ENCODE measurements at places on chromosomes 3 and 15.

GRCh38 chr3:129375099-129375498 lies 53.3 kb downstream of the EFCAB12 start:
- DNase-seq, result no peak

- DNase-seq, result no peak
These were observed 34.1 kb upstream of the POLG start for GRCh38 chr15:89368566-89369223.

GRCh38 chr3:173275740-173276139 lies 121.8 kb upstream of the NLGN1 start:
- DNase-seq, result no peak

DNA sequence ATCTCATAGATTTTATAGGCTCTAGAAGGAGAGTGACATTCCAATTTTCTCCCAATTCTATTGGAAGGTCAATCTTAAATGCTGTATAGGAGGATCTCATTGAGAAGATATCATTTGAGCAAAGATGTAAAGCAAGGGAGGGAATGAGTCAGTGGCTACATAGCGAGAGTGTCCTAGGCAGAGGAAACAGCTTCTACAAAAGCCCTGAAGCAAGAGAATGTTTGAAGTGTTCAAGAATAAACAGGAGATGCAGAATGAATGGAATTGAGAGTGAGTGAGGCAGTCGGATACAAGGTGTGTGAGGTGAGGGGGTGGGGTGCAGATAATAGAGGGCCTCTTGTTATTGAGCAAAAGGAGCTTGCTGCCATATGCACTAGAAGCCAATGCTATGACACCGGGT lies 545.9 kb downstream of the IGSF11 start:
- DNase-seq, result no peak

GRCh38 chr3:102129760-102130608 lies 280.7 kb downstream of the NFKBIZ start:
- no peak for DNase-seq

DNA sequence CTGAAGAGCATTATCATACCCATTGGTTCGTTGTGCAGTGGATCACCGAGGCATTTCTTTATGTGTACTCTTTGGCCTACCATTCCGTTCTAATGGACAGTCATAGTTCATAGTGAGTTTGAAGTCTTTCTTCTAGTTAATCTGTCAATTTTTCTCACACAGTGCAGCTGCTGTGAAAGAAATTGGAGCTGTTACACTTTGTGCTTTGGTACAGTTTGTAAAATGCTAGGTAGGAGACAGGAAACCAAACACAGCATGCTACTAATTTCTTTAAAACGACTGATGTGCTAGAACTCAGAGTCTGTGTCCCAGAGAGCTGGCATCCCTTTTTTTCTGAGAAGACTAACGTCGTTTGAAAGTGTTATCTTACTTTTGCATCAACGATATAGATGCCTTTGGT lies 218.9 kb downstream of the CNTN4 start:
- DNase-seq, result no peak

GRCh38 chr3:123448536-123449101 lies at the start of gene ADCY5:
Gene ADCY5, minus strand, starts transcription at chr3:123449090. Its CDS starts 545 bp downstream, at chr3:123448545.
- DNase-seq, result no peak

GRCh38 chr3:56796202-56796601 lies 5.5 kb downstream of the ARHGEF3 start:
- no peak for DNase-seq

GRCh38 chr3:187799942-187800641 lies 54.8 kb upstream of the BCL6 start:
- no peak for DNase-seq

DNA sequence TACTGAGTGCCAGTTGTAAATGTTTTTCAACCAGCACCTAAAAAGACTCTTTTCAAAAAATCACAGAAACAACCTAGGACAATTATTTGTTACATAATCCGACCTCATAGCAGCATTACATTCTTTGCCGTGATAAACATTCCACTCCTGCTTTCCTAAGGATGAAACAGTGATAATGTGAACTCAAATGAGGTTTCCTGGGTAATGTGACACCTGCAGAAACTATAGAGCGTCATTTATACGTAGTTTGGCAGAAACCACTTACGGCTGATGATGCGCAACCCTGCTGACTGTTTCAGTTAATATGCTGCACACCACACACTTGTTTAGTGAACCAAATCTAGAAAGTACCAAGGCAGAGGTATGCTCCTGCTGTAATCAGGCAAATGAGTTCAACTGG lies 55.8 kb downstream of the SEMA6D start:
- no peak for DNase-seq

DNA sequence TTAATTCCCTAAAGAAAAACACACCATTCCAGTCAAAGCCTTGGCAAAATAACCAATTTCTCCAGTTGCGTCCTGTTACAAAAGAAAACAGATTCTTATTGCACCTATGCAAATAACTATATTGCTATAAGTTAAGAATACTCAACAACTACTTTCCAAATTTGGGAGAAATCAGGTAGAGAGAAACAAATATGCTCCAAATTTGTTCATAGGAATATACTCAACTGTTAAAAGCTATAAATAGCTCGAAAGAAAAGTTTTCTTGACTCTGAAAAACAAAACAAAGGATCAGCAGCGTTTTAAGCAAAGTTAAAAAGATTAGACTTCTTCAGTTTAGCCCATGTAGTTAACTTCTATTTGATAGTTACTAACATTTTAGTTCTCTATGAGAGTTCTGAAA lies 20.1 kb upstream of the SKIL start:
- no peak for DNase-seq

DNA sequence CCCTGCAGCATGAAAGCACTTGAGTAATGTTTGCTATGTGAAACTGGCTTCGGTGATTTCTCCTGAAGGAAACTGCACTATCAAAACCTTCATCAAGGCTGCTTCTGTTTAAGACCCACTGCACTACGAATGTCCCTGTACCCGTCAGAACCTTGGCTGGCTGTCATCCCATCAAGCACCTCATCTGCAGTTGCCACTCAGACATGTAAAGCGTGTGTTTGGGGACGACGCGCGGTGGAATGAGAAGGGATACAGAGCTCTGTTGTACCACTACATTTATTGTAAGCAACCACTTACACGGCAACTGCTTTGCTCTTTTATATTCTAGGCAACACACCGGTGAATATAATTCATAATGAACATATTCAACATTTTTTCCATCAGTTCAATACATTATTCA lies 147.6 kb downstream of the TIGIT start:
- no peak for DNase-seq

GRCh38 chr3:130242850-130243569 lies 102.5 kb upstream of the COL6A5 start:
- no peak for DNase-seq

- DNase-seq, result no peak
These were observed 879 bp upstream of the EIF5A2 start for GRCh38 chr3:170909129-170909903.

GRCh38 chr3:185558395-185558794 lies 6.0 kb upstream of the LIPH start:
- no peak for DNase-seq

DNA sequence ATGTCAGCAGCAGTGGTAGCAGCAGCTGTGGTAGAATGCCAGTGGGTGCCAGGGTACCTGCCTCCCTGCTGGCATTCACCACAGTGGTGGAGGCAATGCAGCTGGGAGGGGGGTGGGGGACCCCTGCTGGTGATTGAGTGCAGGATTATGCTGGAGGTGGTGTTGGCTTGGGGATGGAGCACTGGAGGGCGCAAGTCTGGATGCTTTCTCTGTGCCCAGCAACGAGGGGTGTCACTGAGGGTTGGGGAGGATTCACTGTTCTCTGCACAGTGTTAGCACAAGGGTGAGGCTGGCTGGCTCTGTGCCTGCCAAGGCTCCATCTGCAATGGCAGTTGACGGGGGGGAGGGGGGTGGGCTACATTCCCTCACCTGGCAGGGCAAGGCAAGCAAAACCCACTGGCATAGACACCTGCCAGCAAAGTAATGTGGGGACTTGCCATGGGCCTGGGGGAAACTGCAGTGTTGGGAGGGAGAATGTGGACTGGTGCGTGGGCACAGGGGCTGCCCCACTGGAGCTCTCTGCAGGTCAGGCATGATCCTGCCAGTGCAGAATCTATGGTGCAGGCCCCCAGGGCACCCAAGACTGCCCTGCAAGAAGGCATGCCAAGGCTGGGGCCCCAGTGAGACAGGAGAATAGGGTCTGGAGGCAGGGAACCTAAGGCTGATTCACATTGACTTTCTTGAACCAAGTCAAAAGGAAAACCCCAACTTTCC lies 64.3 kb downstream of the MINDY4B start:
- DNase-seq, result no peak

DNA sequence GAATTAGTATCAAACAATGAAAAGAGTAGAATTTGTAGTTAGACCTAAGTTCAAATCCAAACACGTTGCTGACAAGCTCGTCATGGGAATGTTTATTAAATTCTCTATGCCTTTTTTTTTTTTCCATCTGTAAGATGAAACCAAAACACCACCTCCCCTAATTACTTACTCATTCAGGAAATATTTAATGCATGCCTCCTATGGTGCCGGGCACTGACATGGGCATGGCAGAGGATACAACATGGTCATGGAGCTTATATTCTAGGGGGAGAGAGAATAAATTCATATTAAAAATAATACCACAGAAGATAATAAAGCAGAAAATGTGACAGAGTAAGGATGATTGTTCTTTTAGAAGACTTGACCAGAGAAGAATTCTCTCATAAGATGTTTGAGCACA lies 215.8 kb downstream of the RYR3 start:
- no peak for DNase-seq

DNA sequence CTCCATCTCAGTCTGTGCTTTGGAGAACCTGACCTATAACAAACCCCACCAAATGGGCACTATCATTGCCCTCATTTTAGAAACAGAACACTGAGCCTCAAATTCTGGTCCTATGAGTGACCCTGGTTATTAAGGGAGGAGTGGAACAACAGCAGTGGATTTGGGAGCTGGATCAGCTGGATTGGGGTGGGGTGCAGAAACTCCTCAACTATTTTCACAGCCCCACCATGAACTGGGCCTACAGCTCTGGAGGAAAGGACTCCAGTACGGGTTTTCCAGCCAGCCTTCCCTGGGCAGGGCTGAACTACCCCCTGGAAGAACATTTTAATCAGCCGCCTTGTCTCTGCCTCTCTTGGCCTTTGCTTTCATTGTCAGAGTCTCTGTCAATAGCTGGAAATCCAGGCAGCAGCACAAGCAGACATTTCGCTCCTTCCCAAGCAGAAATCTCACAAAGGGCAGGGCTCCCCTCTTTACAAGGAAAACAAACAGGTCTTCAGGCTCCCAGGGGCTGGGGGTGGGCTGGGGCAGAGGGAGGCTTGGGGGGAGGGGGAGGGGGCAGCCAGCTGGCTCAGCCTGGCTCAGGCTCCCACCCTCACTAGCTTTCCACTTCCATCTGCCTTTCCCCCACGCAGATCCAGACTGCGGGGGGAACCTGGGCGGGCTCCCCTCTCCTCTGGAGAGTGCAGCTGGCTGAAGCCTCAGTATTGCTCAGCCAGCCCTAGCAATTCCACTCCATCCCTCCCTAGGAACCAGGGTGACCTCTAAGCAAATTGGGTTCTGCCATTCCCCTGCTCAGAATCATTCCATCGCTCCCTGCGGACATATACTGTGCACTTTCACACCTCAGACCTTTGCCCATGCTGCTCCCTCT lies 13.7 kb upstream of the TLE3 start:
- peak; percentile 65 for DNase-seq

- DNase-seq, result no peak
These were observed 77.5 kb downstream of the IGF1R start for GRCh38 chr15:98725874-98726273.

DNA sequence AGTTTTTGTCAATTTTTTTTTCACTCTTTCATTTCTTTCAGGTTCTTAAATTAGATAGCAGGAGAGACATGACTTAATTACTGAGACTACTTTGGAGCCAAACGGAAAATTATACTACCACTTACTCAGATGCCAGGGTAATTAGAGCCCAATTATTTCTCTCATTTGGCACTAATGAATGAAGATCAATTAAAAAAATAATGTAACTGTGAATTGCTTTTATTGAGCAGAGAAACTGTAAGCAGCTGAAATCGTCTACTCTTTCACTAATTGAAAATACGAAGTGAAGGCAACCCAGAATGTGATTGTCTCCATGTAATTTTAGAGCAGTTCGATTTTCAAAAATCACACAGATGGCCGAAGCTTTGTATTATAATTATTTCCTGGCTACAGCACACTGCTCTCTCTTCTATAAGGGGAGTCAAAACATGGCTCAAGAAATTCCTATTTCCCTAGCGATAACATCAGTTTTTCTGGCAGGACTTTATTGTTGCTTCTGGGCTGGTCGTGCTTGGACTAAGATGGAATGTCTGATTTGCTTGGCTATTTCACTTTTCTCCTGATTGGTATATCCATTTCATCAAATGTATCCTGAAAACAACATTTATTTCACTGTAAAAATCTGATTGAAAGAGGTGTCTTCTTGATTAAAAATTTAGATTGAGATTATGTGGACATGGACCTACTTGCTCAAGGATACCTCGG lies 55.8 kb upstream of the PDZRN3 start:
- DNase-seq, result no peak

DNA sequence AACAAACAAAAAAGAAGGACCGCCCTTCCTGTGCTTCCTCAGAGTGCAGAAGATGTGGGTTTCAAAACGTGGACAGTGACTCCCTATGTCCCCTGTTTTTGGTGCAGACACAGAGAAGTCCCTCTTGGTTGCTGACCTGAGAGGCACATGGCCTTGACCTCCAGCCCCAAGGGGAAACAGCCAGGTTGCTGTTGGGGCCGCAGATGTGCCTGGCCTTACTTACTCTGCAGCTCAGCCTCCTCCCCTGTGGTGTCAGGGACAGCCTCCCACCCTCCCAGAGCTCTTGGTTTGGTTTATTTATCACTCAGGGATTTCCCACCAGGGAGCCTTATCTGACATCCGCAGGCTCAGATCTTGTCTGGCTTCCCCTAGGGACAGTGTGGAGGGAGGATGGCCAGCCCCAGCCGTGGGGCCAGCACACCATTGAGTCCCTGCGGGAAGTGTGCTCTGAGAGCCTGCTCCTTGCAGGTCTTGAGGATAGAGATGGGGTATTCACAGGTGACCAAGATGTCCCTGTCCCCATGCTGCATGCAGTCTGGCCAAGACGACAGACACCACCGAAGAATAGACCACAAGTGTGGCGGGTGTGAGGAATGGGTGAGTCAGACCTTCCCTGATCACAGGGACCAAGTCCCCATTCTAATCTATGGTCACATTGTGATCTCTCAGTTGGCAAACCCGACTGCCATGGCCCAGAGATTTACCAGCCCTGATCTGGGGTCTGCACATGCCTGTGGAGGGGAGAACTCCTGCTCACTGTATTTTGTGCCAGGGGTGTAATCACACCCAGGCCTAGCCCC lies 134.3 kb upstream of the ABHD17C start:
- no peak for DNase-seq

DNA sequence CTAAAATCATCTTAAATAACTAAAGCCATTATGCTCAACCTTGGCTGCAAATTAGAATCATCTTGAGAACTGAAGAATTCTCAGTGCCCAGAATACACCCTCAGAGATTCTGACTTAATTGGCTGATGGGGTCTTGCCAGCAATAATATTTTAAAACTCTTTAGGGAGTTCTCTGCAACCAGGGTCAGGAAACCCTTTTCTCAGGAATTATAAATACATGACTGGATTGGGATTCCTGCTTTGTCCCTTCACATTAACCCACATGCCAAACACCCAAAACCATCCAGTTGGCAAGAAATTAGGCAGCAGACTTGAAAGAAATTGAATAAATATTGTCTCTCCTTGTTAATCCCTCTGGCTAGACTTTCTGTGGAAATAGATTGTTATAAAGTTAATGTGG lies 482.3 kb upstream of the NECTIN3 start:
- DNase-seq, result no peak
